Glutamatergic neuron (in vitro differentiated cells): ENCODE measurements at places on chromosomes 6 and 20. TPM values are rescaled to one million over a fixed set of nuclear protein-coding genes. Genes with fewer than 3 reads are reported as not detected.
A peak's percentile ranks its signal among the peaks of the same experiment; 100 is the strongest.

DNA sequence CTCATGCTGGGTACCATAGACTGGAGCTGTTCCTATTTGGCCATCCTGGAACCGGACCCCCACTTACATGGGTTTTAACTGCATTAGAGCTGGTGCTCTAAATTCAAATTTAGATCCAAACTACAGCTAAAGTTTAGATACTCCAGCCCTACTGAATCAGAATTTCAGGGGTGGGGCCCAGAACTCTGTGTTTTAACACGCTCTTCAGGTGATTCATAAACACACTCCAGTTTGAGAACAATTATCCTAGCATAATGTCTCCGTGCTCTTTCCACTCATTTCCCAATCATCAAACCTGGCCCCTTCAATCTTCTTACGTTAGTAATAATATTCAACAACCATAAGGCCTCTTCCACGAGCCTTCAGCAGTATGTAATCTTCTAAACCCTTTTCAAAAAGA, 15.3 kb downstream of the TRPC4AP start:
- peaks cover 41% of the 10 kb centered on the region for H3K36me3 ChIP-seq
- no peak overlapping the region for H3K27ac ChIP-seq
- H3K4me3 ChIP-seq, result no peak overlapping the region
- no peak for DNase-seq

DNA sequence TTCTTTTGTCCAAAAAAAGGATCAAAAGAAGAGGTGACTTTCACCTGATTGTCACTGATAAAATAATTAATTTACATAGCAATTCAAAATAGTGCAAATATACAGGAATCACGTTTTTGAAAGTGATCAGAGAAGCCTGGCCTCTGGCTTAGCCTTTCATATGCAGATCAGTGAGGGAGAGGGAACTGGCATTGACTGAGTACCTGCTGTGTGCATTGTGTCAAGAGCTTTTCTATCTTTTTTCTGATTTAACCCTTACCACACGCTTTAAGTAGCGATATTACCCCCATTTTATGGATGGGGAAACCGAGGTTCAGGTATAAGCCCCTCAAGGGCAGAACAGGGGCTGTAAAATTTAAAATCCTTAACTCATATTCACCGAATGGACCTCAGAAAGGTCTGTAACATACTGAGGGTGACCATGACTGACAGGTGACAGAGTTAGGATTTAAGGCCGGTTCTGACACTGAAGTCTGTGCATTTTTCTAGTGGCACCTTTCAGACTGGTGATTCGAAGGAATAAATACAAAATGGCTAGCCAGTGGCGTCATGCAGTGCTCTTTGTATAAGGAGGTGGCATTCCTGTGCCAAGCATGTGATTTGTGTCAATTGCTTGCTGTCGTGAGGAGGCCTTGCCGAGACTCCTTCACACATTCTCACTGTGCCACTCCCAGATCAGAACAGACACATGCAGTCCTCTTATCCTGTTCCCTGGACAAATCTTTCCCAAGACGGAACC, 310.2 kb downstream of the TSHZ2 start:
- H3K36me3 ChIP-seq, result no peaks in the 10 kb centered on the region
- H3K27me3 ChIP-seq, result no peaks in the 10 kb centered on the region
- no peak overlapping the region for H3K27ac ChIP-seq
- no peak for DNase-seq
- H3K4me1 ChIP-seq, result peaks cover 7% of the 10 kb centered on the region

- no peaks in the 10 kb centered on the region for H3K36me3 ChIP-seq
- peaks cover 38% of the 10 kb centered on the region for H3K27me3 ChIP-seq
- H3K27ac ChIP-seq, result no peak overlapping the region
- peaks cover 25% of the 10 kb centered on the region for H3K4me1 ChIP-seq
Observed at GRCh38 chr20:38730989-38731737, 6.9 kb downstream of the SLC32A1 start.

GRCh38 chr20:1265226-1265915, 723 bp upstream of the SNPH start:
- H3K4me1 ChIP-seq, result peaks cover 39% of the 10 kb centered on the region
- H3K4me3 ChIP-seq, result peak overlapping the region; percentile 80
- H3K36me3 ChIP-seq, result peaks cover 3% of the 10 kb centered on the region
- H3K27me3 ChIP-seq, result peaks cover 14% of the 10 kb centered on the region

DNA sequence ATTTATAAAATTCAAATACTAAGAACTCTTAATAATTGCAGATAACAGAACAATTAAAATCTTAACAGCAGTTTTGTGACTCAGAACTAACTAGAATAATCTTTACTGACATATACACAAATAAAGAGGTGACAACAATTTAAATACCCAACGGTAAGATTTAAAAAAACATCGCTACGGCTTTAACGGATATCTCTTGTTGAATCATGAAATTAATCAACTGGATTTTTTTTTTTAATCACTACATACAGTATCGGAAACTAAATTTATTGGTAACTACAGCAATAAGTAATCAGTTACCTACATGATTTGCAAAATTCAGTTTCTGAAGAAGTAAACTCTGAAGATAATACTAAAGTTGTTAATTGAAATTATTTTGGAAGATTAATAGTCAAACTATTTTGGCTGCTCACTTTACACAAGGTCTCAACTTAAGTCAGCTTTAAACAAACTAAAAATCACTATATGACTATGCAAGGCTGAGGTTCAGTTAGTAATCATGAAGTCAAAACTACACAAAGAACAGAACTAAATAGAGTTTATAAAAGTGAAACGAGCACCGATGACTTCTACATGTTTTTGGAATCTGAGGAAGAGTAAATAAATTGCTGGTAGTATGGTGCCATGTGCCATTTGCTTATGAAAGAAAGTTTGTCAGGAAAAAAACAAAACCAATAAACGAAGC, 128.8 kb downstream of the HUS1B start:
- H3K36me3 ChIP-seq, result no peaks in the 10 kb centered on the region
- H3K27me3 ChIP-seq, result peaks cover 2% of the 10 kb centered on the region
- no peak overlapping the region for H3K27ac ChIP-seq
- no peak for DNase-seq
- H3K4me3 ChIP-seq, result no peak overlapping the region

NPBWR2 gene
- not detected for total RNA-seq

RSPH3 gene
- total RNA-seq, result 4.6 TPM
